ENCODE measurements at places on chromosomes 7 and 10.
A peak's percentile ranks its signal among the peaks of the same experiment; 100 is the strongest.

GRCh38 chr7:27192546-27193334 is 7.2 kb downstream of the HOXA13 start:
- DNase-seq, result no peak

DNA sequence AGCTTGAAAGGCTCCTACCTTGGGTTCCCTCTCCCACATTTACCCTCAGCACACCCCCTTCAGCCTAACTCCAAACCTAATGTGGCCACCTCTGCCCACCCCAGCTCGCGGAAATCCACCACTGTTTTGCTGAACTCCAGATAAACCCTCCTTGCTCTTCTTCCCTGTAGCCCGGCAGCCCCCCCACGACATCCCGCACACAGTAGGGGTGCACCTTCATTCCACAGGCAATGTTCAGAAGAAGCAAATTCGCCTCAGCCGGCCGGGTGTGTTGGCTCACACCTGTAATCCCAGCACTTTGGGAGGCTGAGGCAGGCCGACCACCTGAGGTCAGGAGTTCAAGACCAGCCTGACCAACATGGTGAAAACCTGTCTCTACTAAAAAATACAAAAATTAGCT is 17.4 kb downstream of the CTBP2 start:
- DNase-seq, result no peak

- no peak for DNase-seq
These were observed 1.5 kb upstream of the CALHM3 start for GRCh38 chr10:103480521-103480920.

DNA sequence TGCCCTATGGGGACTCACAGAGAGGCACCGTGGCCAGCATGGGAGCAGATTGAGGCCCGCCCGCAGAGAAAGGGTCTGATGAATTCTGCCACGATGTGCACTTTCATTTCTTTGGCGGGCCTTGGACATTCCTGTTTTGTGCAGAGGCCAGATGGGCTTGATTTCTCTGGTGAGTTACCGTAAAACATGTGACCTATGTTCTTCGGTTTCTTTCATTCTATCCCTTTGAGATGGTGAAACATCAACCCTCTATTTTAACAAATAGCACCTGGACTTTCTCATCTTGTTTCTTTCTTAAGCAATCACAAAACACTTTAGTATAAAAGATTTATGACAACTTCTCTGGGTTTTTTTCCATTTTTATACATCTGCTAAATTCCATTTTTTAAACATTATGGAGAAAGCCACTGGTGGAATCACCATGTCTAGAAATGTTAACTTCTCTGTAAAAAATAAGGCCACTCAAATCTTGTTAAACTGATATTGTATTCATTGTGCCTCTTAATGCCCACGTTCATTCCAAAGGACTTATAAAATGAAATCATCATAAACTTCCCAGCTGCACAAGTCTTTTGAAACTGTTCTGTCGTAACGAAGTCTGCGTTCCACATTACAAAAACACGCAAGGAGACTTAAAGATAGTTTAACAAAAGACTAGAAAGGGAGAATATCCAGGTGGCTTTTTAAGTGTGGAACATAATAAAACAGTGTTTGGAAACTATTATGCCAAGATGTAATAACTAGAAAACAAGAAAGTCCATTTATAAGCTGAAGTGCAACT is 21.4 kb upstream of the ODAD2 start:
- DNase-seq, result no peak

GRCh38 chr10:69629897-69630650 is at the start of gene FAM241B:
TSS of gene FAM241B (plus strand) at chr10:69630247. CDS start at chr10:69631744, 1,497 bp downstream.
- peak; percentile 69 for DNase-seq

Measured in effector memory CD4-positive, alpha-beta T cell (primary cell).